ENCODE measurements at places on chromosomes 12 and 14.

GRCh38 chr12:120534703-120535655, 823 bp downstream of the RNF10 start:
- DNase-seq, result peak; percentile 54

- peak; percentile 22 for DNase-seq
Observed at GRCh38 chr12:12645485-12645884, 33.8 kb downstream of the CREBL2 start.

GRCh38 chr14:68543516-68543915, 249.4 kb downstream of the ZFP36L1 start:
- DNase-seq, result no peak

DNA sequence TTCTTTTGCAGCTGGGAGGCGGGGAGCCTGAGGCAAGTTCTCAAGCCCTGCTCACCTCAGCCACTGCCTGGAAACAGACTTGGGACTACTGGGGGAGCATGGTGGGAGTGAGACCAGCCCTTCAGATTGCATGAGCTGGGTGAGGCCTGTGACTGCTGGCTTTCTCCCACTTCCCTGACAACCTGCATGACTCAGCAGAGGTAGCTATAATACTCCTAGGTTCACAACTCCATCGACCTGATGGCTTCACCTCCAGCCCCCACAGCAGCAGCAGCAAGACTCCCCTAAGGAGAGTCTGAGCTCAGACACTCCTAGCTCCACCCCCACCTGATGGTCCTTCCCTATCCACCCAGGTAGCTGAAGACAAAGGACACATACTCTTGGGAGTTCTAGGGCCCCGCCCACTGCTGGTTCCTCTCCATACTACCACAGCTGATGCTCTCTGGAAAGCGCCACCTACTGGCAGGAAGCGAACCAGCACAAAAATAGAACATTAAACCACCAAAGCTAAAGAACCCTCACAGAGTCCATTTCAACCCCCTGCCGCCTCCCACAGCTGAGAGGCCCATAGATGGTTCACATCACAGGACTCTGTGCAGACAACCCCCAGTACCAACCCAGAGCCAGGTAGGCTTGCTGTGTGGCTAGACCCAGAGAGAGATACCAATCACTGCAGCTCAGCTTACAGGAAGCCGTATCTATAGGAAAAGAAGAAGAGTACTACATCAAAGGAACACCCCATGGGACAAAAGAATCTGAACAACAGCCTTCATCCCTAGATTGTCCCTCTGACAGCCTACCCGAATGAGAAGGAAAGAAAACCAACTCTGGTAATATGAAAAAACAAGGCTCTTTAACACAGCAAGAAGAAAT, 68.7 kb downstream of the RPAP3 start:
- peak; percentile 25 for DNase-seq

DNA sequence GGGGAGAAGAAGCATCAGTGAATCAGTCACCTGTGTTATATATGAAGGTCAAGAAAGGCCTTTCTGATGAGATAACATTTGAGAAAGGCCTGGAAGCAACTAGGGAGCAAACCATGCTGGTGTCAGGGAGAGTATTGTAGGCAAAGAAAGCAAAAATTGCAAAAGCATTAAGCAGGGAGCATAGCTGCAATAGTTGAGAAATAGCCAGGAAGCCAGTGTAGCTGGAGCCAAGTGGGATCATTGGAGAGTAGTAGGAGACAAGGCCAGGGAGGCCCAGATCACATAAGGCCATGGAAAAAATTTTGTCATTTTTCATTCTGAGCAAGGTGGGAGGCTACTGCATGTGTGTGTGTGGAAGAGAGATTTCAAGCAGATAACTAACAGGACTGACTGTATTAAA, 18.8 kb upstream of the MAGOHB start:
- DNase-seq, result no peak

DNA sequence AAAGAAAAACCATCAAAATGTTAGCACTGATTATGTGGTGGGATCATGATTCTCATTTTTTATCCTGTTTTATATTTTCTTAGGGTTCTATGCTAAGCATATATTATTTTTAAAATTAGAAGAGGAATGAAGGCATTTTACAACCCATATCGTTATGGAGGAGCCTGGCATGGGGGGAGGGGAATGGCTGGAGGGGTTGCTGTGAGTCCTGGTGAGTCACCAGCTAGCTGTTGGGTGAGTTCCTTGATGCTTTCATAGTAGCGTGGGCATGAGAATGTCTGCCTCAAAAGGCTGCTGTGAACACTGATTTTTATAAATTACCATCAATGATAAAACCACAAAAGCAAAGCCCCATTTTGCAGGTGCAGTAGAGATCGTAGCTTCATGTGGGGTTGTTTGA, 46.9 kb downstream of the C14orf132 start:
- no peak for DNase-seq

DNA sequence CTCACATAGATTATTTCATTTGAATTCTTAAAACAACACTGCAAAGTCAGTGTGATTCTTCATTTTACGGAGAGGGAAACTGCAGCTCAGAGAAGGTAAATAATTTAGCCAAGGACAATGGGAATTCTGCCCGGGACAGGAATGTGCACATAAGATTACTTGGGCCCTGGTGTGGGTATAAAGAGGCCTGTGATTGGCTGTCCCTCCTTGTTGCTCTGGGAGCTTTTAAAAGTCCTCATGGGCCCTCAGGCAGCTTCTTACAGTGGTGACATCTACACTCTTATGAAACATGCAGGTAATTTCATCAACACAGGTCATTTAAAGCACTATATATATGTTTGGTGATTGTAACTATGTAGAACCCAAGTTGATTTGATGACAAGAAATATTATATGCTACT, 100.3 kb downstream of the ESR2 start:
- no peak for DNase-seq

- DNase-seq, result no peak
Observed at GRCh38 chr12:108270035-108270848, 68.9 kb downstream of the CMKLR1 start.

DNA sequence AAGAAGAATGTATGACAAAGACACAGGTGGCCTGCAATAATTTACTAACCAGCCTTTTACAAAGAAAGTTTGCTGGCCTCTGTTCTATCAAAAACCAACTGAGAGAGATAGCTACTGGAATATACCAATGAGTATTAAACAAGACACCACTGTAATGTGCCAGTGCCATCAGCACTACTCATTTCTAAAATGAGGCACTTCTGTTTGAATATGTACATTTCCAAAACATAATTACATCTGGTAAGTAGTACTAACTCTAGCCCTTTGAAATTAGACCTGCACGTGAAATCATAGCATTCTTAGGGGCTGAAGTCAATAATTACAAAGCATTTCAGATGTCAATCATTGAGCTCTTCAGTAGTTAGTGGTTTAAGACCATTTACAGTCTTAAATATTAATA, 6.9 kb upstream of the SYCP3 start:
- DNase-seq, result no peak

GRCh38 chr14:104735830-104736642, 12.0 kb downstream of the ADSS1 start:
- peak; percentile 48 for DNase-seq

DNA sequence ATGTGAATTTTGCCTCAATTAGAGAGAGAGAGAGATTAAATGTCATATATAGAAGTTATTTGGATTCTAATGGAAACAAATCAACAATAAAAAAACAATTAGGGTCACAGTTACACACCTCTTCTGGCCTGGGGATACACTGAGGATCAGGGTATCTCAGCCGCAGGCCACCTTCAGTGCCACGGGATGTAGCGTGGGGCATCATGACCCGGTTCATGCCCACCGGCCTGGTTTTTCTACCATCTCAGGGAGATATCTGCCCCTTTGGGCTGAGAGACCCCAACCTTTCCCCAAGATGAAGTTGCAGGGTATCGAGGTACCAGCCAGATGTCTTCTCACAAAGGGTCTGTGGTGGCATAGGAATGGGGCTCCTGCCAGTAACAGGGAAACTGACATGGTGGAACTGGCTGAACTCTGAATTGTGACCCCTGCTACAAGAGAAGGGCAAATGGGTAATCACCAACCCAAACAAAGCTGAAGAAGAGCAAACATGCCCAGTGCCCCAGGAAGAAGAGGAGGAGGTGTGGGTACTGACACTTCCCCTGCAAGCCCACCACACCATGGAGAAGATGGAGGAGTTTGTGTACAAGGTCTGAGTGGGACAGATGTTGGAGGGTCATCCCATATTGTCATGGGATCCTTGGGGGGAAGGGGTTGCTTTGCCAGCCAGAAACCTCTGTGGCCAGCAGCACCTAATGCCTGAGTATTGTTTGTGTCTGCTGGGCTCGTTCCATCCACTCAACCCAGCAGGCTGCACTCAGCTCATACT, 19.5 kb downstream of the SERPINA3 start:
- DNase-seq, result no peak

- no peak for DNase-seq
Observed at GRCh38 chr12:96889273-96889933, 17.7 kb upstream of the NEDD1 start.

GRCh38 chr14:89196545-89196944, 220.5 kb downstream of the FOXN3 start:
- no peak for DNase-seq

GRCh38 chr12:97005174-97005573, 98.1 kb downstream of the NEDD1 start:
- no peak for DNase-seq

- DNase-seq, result no peak
Observed at GRCh38 chr12:29741342-29742241, 42.1 kb downstream of the TMTC1 start.

GRCh38 chr14:101843665-101844064, 82.2 kb downstream of the PPP2R5C start:
- DNase-seq, result peak; percentile 44

DNA sequence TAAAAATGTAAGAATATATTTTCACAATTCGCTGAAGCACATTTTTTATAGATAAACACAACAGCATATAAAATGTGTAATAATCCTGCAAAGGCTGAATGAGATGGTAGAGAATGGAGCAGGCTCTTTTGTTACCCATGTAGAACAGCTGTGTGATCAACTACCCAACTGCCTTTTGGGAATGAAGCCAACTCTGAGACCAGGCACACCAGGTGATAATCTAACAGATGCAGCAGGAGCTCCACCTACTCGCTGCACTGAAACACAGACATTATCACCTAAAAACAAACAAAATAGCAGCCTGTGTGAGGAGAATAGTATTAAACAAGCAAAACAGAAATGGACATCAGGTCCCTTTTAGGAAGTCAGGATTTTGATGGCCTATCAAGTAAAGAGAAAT, 183.3 kb downstream of the CCDC59 start:
- DNase-seq, result no peak

DNA sequence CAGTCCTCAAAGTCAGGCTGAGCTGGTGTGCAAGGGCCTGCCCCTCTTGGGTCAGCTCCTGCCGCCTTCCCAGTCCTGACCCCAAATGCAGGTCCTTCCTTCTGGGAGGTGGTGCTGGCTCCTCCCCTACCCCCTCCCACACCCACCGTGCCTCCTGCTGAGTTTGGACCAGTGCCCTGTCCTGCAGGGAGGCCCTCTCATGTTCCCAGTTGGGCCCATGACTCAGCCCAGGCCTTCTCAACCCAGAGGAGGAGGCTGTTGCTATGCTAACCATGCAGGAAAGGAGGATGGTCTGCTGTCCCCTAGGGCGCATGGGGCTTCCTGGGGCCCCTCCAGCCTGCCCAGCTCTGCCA, 4.4 kb downstream of the ZBTB42 start:
- DNase-seq, result no peak

- peak; percentile 33 for DNase-seq
Observed at GRCh38 chr14:69107407-69108003, 45.4 kb downstream of the DCAF5 start.

DNA sequence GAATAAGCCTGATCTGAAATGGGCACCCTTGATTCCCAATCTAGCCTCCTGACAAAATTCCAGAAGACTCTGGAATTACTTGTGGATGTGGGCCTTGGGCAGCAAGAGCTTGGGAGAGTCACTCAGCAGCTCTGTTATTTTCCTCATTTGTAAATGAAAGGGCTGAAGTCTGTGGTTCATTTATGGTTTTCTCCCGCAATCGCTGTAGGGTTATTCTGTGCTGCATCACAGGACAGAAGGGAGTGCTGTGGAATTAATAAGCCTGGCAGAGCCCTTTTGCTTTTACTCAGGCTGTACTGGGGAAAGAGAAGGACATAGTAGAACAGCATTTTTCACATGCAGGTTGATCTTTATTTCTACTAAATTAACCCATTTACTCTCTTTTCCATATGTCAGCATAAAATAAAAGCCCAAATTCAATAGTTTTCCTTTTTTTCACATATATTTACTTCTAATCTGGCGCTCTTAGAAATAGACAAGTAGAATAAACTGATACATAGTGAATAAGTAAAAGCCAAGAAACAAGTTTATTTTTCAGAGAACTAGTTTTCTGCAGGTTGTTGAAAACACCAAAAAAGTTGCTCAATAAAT, 49.2 kb downstream of the DUSP16 start:
- no peak for DNase-seq

DNA sequence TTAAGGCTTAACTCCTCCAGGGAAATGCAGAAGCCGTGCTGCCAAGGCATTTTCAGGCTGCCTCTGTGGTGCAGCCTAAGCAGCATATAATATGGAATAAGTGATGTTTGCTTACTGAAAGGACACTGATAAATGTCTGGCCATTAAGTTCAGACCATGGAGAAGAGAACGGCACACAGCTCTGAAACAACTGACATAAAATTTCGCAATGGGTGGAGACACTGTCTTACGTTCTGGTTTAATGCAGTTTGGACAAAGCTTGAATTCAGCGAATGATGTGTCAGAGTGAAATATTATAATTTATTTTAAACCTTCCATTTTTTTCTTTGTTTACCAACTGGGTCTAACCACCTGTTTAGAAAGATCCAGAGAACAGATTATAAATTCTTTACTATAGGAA, 27.2 kb upstream of the NRXN3 start:
- DNase-seq, result no peak

GRCh38 chr14:31886156-31886835, 190.8 kb upstream of the ARHGAP5 start:
- DNase-seq, result no peak

DNA sequence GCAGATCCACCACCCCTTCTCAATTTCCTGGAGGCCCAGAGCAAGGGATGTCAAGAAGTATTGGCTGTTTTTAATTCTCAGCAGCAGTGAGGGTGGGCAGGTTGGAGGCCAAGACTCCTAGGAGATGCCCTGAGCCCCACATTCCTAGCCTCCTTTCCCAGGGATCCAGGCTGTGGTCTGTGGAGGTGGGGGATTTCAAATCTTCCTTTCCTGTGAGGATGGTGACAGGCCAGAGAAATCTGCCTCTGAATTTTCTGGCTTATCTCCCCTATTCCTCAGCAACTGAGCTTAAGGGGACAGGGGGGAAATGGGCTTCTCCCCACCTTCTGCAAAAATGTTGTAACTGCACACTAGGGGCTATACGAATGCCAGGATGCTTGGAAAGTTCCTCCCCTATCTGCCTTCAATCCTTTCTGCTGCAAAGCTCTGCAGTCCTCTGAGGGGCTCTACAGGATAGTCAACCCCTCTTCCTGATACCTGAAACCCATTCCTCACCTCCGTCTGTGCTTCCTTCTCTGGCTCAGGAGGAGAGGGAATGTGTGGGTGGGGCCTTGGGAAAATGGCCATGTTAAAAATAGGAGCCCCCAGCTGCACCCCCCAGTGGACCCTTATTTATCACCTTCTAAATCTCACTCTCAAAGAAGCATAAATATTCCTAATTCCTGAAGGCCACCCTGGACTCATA, 6.6 kb downstream of the GPR84 start:
- no peak for DNase-seq

GRCh38 chr14:100503251-100503650, 84.0 kb downstream of the BEGAIN start:
- DNase-seq, result no peak

GRCh38 chr14:60183741-60184140, 18.5 kb upstream of the DHRS7 start:
- DNase-seq, result no peak

- no peak for DNase-seq
Observed at GRCh38 chr14:91159906-91160305, 46.0 kb downstream of the DGLUCY start.
